ENCODE measurements at places on chromosomes 1 and 21. TPM values are rescaled to one million over a fixed set of nuclear protein-coding genes. Genes with fewer than 3 reads are reported as not detected.

DNA sequence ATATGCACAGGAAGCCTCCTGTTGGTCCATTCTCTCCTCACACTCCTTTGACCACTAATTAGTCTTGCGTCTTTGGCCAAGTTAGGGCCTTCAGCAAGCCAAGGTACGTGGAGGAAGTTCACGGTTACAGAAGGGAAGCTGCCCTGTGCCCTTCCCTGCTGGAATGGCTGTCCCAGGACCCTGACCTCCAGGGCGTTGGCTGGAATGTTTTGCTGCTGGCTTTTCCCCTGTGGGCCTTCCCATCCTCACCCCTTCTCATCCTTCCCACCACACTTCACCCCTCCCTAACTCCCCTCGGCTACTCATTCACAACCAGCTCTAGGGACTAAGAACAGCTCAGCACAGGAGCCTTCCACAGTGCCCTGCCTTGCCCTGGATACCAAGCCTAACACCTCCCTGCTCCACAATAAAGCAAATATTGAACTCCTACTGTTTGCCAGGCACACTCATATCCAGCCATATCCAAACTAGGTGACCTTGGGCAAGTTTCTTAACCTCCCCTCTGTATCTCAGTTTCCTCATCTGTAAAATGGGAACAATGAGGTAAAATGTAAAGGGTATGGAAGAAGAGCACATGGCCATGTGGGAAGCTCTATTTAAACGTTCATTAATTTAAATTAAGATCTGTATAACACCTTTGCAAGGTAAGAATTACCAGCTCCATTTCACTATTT lies 8.8 kb upstream of the CDCP2 start:
- DNase-seq: no peak

The GFI1 gene
- 0.30 TPM for polyA plus RNA-seq

The ANXA9 gene
- polyA plus RNA-seq: 2.6 TPM

DNA sequence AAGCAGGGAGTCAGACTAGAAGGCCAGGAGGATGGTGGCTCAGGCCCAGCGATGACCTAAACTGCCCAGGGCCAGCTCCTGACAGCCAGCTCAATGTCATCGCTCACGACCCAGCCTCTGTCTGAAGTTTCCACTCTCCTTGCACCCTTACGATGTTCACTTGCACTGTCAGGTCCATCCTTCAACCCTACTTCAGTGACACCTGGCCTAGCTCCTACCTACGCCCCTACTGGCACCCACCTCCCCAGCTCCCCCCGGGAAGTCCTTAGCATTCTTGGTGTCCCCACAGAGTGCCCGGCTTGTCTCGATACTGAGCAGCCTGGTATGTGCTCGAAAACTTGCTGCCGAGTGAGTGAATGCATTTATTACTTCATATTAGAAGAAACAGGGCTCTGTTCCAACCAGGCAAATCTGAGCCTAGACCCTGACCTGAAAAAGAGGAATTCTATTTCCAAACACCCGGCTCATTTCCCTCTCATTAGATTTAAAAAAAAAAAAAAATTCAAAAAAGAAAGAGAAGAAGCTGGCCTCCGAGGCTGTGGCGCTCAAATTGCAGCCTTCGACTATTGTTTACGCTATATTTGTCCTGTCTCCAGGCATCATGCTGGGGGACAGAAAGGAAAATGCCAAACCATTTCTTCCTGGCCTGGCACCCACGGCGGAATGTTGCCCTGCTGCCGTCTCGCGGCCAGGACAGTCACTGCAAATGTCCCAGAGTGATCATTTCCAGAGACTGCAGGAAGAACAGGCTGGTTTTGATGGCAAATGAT lies 29.8 kb upstream of the LRRC38 start:
- peak; percentile 78 for DNase-seq

DNA sequence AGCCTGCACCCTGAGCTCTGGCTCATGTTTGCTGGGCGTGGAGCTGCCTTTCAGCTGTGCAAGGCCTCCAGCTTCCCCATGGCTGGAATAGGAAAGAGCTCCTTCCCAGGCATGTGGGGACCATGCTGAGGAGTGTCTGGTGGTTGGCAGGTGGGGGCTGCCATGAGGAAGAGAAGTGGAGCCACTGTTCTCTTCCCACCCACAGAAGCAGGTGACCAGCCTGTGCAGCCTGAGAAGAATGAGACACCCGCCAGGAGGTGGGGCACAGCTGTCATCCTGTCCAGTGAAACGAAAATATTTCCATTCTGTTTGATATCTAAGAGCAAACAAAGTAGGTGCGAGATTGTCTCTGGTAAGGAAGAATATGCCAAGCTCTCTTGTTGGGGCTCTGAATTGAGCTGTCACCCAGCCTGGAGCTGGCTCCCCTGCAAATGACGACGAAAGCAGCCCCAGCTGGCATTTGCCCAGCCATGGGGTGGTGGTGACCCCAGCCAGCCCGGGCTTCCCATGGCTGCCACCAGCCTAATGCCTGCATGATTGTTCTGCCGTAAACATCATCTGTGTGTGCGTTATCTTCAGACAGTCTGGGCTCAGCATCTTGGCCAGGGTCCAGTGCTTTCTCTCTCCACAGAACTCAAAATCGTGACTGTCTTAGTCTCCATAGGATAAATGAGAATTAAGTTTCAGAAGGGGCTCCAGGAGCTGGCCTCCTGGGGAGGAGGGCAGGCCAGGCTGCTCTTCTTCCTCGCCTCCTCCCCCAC lies 429.8 kb upstream of the VAMP3 start:
- DNase-seq: peak; percentile 32

The TRMT13 gene
- 22.4 TPM for polyA plus RNA-seq

The OR2L5 gene
- polyA plus RNA-seq: not detected

The LY9 gene
- polyA plus RNA-seq: 0.13 TPM

DNA sequence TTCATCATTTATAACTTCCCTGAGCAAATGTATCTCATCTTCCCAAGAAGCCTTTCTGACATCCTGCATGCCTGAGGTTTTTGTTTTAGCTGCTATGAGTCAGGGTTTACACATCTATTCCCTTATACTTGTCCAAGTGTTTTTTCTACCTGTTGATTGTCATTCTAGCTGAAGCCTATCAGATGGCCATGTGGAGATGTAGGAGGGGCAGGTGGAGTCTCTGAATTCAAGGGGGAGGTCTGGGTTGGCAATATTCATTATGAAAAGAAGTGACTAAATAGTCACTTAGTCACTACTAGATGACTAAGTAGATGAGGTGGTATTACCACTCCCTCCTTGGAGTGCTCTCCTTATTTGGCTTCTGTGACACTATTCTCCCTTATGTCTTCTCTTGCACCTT lies 52.4 kb downstream of the XCL1 start:
- no peak for DNase-seq

GRCh38 chr1:31510853-31511789 lies 65.2 kb upstream of the TINAGL1 start:
- DNase-seq: no peak

The SLC22A15 gene
- 0.74 TPM for polyA plus RNA-seq

- DNase-seq: peak; percentile 88
These were observed 173.9 kb downstream of the RWDD3 start for GRCh38 chr1:95407886-95408291.

The RHEX gene
- 0.65 TPM for polyA plus RNA-seq

- DNase-seq: peak; percentile 96
These were observed 59.8 kb upstream of the MORC3 start for GRCh38 chr21:36260030-36260787.

DNA sequence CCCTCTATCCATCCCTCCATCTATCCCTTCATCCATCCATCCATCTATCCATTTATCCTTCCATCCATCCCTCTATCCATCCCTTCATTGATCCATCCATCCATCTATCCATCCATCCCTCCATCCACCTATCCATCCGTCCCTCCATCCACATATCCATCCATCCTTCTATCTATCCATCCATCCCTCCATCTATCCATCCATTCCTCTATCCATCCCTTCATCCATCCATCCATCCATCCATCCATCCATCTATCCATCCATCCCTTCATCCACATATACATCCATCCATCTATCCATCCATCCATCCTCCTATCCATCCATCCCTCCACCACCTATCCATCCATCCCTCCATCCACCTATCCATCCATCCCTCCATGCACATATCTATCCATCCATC lies 23.6 kb downstream of the MATN1 start:
- DNase-seq: no peak

GRCh38 chr1:247390116-247390791 lies 25.7 kb upstream of the NLRP3 start:
- peak; percentile 88 for DNase-seq

GRCh38 chr1:197902131-197902453 lies 338 bp upstream of the C1orf53 start:
- DNase-seq: no peak

The DVL1 gene
- polyA plus RNA-seq: 41.7 TPM

The FYB2 gene
- not detected for polyA plus RNA-seq

DNA sequence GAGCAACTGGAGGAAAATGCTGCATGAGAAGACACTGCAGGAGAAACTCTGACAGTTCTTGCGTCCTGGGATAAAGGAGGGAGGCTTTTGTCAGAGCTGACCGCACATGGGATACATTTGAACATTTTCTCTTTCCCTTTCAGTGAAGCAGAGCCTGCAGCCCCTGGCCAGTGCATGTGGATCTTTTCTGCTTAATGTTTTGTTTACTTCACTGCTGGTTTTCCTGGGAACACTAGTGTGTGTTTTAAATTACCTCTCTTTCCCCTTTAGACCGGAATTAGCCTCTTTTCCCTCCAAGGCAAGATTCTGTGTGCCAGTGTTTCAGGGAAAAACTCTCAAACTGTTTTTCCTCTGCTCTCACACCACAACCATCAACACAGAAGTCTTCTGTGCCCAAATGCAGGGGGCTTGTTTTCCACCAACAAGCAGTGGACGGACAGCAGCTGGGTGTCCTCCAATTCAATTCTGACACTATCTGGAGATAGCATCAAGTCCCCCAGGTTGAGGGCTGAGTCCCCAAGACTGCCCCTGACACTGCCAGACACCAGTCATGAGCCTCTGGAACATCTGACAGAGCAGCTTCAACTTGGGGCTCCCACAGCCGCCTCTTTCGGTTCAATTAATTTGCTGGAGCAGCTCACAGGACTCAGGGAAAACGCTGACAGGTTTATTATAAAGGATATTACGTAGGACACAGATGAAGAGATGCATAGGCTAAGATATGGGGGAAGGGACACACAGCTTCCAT lies 136.2 kb downstream of the RHOU start:
- DNase-seq: peak; percentile 94

GRCh38 chr1:211603191-211603701 lies 24.3 kb upstream of the SLC30A1 start:
- DNase-seq: no peak

DNA sequence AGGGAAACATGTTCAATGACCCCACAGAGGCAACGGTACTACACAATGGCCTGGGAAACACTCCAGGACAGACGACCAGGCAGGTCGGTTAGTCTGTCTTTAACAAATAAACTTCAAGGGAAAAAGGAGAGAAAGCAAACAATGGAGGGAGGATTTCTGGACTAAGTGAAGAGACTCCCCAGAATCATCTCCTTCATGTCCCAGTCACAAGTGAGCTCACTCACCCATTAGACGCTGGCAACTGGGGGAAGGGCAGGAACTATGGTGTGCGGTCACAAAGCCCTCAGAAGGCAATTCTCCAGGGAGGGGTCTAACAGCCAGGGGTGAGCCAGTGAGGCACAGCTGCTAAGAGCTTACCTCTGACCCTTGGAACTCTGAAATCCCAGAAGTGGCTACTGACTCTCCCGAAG lies 55.7 kb upstream of the NADK start:
- DNase-seq: no peak

DNA sequence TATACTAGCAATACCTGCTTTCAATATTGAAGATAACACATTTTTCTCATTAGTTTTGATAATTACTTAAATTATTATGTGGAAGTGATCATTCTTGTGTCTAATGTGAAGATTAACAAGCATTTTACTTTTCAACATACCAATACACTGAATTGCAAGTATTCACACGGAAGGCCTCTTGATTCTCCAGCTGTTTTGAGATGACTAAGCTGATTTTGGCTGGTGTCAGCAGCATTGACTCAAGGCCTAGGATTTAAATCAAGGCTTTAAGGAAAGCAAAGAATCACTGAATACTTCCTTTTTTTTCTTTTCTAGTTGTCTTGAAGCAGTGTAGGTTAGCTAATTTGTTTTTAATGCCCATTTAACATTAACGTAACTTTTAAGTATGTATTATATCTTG lies 373.7 kb downstream of the SRGAP2C start:
- peak; percentile 86 for DNase-seq

DNA sequence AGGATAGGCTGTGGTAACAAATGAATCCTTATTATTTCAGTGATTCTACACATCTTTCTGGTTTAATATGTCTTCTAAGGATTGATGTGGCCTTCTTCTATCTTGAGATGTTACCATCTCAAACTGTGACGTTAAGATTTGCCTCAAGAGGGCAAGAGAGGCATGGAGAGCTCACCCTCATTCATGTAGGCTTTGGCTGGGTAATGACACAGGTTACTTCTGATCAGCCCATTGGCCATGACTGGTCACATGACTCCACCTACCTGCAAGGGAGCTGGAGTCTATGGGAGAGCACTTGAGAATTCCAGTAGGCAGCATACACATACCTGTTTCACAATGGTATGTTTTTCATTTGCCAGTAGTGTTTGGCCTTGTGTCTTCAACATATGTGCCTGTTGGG lies 30.0 kb downstream of the CACHD1 start:
- no peak for DNase-seq

DNA sequence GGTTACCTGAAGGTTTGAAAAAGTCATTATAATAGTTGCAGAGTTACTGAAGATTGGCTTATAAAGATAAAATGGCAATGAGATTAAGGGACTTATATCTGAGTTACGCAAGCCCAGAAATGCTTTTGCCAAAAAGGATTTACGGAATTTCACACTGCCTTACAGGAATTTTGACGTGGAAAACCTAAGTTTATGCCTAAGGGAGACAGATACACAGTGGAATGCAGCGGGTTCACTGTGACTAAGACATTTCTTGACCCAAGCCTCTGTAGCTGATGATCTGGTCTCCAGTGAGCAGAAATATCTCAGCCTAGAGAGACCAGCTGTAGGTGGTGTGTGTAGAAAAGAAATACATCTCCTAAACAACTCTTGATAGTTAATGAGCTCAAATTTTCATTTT lies 10.1 kb upstream of the EXO1 start:
- DNase-seq: no peak

The SUCO gene
- 25.4 TPM for polyA plus RNA-seq

The EPHA2 gene
- polyA plus RNA-seq: 7.4 TPM

- no peak for DNase-seq
These were observed 19.1 kb downstream of the GALNT2 start for GRCh38 chr1:230086151-230086550.

The IRF2BP2 gene
- 80.5 TPM for polyA plus RNA-seq

DNA sequence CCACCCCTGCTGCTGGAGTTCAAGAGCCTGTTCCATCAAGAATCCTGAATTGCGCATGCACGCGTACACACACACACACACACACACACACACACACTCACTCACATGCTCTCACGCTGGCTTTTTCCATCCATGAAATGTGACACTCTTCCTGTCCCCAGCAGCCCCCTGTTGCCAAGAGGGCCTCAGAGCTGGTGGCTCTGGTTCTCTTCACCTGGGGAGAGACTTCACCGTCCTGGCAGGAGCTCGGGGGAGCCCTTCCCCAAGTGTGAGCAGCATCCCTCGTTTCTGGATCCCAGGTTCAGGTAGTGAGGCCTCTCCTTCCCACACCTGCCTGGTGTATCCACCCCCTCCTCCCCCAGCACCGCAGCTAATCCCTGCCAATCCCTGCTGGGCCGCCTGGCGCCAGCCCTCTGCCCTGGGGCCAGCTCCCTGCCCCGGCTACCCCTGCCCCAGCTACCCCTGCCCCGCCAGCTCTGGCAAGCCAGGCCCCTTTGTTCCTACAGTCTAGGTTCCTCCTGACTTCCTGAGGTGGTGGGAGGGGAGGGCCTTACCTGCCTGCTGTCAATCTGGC lies 9.9 kb downstream of the PLOD1 start:
- peak; percentile 85 for DNase-seq

The KRTAP19-2 gene
- not detected for polyA plus RNA-seq
